ENCODE measurements at places on chromosomes 1 and 21. TPM values are rescaled to one million over a fixed set of nuclear protein-coding genes. Genes with fewer than 3 reads are reported as not detected.

PDZK1 gene
- 0.58 TPM for total RNA-seq

LRRC71 gene
- total RNA-seq, result 2.5 TPM

- peak; percentile 90 for DNase-seq
Measured at GRCh38 chr1:151130987-151131586, 15.3 kb downstream of the SEMA6C start.

DNA sequence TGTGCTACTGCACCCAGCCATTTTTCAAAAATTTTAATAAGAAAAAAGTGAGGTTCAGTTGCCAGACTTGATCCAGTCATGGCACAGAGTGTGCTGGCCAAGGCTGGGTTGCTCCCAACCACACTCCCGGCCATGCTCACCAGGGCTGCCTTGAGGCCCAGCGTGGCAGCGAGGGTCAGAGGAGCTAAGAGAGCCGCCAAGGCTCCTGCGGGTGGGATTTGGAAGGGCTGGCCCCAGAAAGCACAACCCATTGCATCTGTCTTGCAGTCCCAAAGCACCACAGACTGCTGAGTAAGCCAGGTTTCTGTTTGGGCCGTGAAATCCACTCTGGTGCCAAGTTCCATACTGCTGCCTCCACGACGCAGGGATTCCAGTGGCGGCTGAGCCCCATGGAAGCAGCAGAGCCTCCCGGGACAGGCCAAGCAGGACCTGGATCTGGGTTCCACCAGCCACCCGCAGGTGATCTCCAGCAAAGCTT lies 22.6 kb downstream of the ZBTB17 start:
- no peak for DNase-seq
